Endothelial cell (in vitro differentiated cells): ENCODE measurements at places on chromosomes 3 and 15. TPM values are rescaled to one million over a fixed set of nuclear protein-coding genes. Genes with fewer than 3 reads are reported as not detected.

ARMC8 gene
- total RNA-seq = 39.6 TPM

NDN gene
- 54.7 TPM for total RNA-seq

FOXB1 gene
- total RNA-seq = 6.7 TPM

LDHAL6B gene
- total RNA-seq = not detected

- DNase-seq = no peak
- H3K4me1 ChIP-seq = peaks cover 73% of the 10 kb centered on the region
- H3K27ac ChIP-seq = peak overlapping the region; percentile 90
- H3K4me3 ChIP-seq = peak overlapping the region; percentile 54
These were observed 60.2 kb downstream of the NPTN start for GRCh38 chr15:73573037-73573436.

DNA sequence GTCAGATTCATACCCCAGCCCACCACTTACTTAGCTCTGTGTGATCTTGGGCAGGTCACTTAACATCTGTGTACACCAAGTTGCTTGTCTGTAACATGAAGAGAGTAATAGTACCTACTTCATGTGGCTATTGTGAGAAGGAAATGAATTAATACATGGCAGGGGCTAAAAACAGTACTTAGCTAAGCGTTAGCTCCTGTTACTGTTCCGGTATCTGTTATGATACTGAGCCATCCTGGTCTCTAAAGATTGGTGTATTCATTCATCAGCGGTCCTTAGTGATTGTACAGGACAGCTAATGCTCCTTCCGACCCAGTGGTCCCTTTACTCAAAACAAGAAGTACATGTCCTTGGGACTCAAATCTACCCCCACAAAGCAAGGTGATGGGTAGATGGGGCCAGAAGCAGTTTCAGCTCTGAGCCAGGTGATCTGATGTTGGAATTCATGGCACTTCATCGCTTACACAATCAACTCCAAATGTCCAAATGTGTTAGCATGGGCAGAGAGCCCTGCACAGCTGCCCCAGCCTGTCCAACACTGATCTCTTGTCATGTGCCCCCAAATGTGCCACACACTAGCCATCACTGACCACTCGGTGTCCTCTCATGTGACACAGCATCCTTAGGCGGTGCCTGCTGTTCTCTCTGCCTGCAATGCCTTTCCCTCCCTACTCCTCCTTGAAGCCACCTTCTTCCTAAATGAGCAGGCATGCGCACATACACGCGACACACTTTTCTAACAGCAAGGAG lies 84.1 kb downstream of the RARB start:
- no peak overlapping the region for H3K27ac ChIP-seq
- DNase-seq = no peak
- H3K27me3 ChIP-seq = no peaks in the 10 kb centered on the region
- no peaks in the 10 kb centered on the region for H3K36me3 ChIP-seq

- peak; percentile 34 for DNase-seq
- no peaks in the 10 kb centered on the region for H3K36me3 ChIP-seq
- H3K27ac ChIP-seq = no peak overlapping the region
- H3K4me1 ChIP-seq = no peaks in the 10 kb centered on the region
These were observed 123.4 kb downstream of the ATP10A start for GRCh38 chr15:25739687-25740121.

- no peak overlapping the region for H3K27ac ChIP-seq
- peaks cover 9% of the 10 kb centered on the region for H3K27me3 ChIP-seq
- no peak for DNase-seq
- H3K4me1 ChIP-seq = peaks cover 14% of the 10 kb centered on the region
These were observed 4.7 kb upstream of the P2RY1 start for GRCh38 chr3:152830245-152830644.

- H3K27ac ChIP-seq = no peak overlapping the region
- H3K36me3 ChIP-seq = no peaks in the 10 kb centered on the region
- peaks cover 7% of the 10 kb centered on the region for H3K27me3 ChIP-seq
- peaks cover 8% of the 10 kb centered on the region for H3K4me1 ChIP-seq
- no peak overlapping the region for H3K4me3 ChIP-seq
These were observed 68.6 kb upstream of the ITGA11 start for GRCh38 chr15:68500363-68501258.

- H3K4me3 ChIP-seq = no peak overlapping the region
- H3K27me3 ChIP-seq = no peaks in the 10 kb centered on the region
- no peaks in the 10 kb centered on the region for H3K4me1 ChIP-seq
- H3K27ac ChIP-seq = no peak overlapping the region
- no peak for DNase-seq
These were observed 247.7 kb downstream of the VGLL3 start for GRCh38 chr3:86743233-86743632.

GRCh38 chr3:66402596-66403290 lies 98.1 kb downstream of the LRIG1 start:
- no peak for DNase-seq
- H3K27ac ChIP-seq = peak overlapping the region; percentile 49
- peaks cover 14% of the 10 kb centered on the region for H3K4me1 ChIP-seq
- peaks cover 11% of the 10 kb centered on the region for H3K27me3 ChIP-seq
- H3K36me3 ChIP-seq = peaks cover 21% of the 10 kb centered on the region

GRCh38 chr3:125154800-125155269 lies 57.7 kb downstream of the SLC12A8 start:
- no peak for DNase-seq
- no peaks in the 10 kb centered on the region for H3K36me3 ChIP-seq
- H3K4me3 ChIP-seq = no peak overlapping the region
- H3K27ac ChIP-seq = no peak overlapping the region
- no peaks in the 10 kb centered on the region for H3K27me3 ChIP-seq

DNA sequence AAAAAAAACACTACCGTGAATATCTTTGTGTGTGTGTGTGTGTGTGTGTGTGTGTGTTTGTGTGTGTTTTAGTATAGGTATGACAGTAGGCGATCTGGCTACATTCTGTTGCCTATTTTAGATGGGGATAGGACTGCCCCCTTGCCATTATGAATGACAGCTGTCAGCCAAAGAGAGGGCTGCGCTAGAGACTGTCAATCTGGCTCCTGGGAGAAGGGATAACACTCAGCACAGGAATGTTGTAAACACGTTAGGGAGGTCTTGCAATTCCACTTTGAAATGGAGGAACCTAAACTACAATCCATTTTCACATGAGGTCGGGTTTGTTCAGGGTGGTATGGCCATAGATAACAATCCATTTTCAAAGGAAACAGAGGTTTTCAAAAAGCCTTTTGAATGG lies 14.1 kb upstream of the ETV5 start:
- H3K27ac ChIP-seq = no peak overlapping the region
- H3K27me3 ChIP-seq = peaks cover 6% of the 10 kb centered on the region
- H3K4me1 ChIP-seq = peaks cover 7% of the 10 kb centered on the region
- no peak overlapping the region for H3K4me3 ChIP-seq
- DNase-seq = no peak
